ENCODE measurements at places on chromosomes 5 and 9. TPM values are rescaled to one million over a fixed set of nuclear protein-coding genes. Genes with fewer than 3 reads are reported as not detected.

The PCA3 gene
- under 0.01 TPM for total RNA-seq

GRCh38 chr9:116414374-116414773 is 260.8 kb downstream of the PAPPA start:
- no peak for DNase-seq

DNA sequence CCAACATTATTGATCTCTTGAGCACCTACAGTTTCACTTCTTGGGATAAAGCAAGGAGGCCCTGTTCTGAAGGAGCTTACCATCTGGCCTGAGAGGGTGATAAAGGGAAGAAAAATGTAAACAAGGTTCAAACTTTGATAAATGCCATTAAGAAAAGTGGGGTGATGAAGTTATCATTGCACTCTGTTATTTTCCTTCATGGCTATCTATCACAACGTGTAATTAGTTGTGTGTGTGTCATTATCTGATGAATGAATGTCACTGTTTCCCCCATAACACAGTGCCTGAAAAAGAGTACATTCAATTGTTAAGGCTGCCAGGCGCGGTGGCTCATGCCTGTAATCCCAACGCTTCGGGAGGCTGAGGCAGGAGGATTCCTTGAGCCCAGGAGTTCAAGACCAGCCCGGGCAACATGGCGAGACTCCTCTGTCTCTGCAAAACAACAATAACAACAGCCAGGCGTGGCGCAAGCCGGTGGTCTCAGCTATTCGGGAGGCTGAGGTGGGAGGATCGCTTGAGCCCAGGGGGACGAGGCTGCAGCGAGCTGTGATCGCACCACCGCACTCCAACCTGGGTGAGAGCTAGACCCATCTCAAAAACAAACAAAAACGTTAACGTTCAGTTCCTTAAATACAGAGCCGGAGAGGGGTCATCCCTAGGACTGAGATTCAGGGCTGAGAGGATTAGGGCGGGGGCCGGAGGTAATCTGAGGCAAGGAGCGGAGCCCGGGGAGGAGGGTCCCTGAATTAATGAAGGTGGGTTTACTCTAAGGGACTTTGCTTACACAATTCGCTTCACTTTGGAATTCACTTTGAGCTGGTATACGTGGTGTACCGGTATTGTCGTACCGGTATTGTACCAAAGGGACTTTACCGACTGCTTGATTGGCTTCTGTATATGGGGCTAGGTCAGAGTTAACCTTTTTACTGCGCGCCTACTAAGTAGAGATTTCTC is 917 bp downstream of the NHP2 start:
- no peak for DNase-seq

GRCh38 chr5:171707442-171707792 is 78.2 kb upstream of the SMIM23 start:
- DNase-seq, result no peak

DNA sequence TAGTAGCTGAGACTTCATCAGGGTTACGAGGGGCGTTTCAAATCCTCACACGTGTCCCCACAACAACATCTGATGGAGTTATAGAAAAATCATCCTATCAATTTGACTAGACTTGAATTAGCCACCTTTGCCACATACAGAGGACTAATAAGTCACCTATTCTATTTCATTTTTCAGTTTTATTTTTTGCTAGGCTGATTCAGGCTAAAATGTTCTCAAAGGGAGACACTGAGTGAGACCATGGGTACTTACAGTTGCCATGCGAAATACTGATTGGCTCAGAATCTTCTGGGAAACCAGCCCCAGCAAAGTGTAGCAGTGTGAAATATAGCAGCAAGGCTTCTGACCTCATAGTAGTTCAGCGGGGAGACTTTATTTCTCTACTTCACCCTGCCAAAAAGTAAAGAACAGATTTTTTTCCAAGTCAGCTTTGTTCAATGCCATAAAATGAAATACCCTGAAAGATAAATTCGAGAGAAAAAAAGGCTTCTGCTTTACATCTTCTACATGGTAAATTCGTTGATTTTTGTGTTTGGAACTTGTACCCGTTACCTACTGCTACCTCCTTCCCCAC is 69.9 kb downstream of the SEMA6A start:
- DNase-seq, result no peak

- DNase-seq, result no peak
These were observed 42.8 kb downstream of the BAAT start for GRCh38 chr9:101341958-101342357.

GRCh38 chr5:67549947-67550346 is 353.3 kb upstream of the CD180 start:
- no peak for DNase-seq

Data from tibial nerve (tissue), 4 donors.